ENCODE measurements at places on chromosomes 13 and 19.
A peak's percentile ranks its signal among the peaks of the same experiment; 100 is the strongest.

DNA sequence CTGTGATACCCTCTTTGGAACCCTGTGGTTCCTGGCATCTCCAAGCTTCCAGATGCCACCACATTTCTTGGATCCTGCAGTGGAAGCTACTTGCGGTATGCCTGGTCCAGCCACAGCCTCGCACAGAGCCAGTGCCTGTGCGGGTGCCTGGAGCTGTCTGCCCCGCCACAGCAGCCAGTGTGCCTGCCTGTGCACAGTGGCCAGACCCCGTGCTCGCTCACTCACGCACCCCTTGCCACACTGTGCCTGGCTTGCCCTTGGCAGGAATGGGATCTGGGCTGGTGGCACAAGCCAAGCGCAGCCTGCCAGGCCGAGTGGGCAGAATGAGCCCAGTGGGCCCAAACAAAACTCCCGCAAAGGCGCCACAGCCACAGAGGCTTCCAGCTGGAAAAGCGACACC, 26.2 kb downstream of the POMP start:
- H3K36me3 ChIP-seq = peaks cover 3% of the 10 kb centered on the region
- no peak overlapping the region for H3K4me3 ChIP-seq
- H3K27ac ChIP-seq = no peak overlapping the region

- DNase-seq = no peak
- no peak overlapping the region for H3K4me3 ChIP-seq
- no peaks in the 10 kb centered on the region for H3K27me3 ChIP-seq
- peaks cover 20% of the 10 kb centered on the region for H3K4me1 ChIP-seq
These were observed 304.8 kb downstream of the KLF12 start for GRCh38 chr13:73829416-73829815.

GRCh38 chr19:35069696-35070095, 28.2 kb downstream of the HPN start:
- DNase-seq = no peak
- no peak overlapping the region for H3K27ac ChIP-seq
- H3K36me3 ChIP-seq = no peaks in the 10 kb centered on the region
- H3K27me3 ChIP-seq = no peaks in the 10 kb centered on the region

DNA sequence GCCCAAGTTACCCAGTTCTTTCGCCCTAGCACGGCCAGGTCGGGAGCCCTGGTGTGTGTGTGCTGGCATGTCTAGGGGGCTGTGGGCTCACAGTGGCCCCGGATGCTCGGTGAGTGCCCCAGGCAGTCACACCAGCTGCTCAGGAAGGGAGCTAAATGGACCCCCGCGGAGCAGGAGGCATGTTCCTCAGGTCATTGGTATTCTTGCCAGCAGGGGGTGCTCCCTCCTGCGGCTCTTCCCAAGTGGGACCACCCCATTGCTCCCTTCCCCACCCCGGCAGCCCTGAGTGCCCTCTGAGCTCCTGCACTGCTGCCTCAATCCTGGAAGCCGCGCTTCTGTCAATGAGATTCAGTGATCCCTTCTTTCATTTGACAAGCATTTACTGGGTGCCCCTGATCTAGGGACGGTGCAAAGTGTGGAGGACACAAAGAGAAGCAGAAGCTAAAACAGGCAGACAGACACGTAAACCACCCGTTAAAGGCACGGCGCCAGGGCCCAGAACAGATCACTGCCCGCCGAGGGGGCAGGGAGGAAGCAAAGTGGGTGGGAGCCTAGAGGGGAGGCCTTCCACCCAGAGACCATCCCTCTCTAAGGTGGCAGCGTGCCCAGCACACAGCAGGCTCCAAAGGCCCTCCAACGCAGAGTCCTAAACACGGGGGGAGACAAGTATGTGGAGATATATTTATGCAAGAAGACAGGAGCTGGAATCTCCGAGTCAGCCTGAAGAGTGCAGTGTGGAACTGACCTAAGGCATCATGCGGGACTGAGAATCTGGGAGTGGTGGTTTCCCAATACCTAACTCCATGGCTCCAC, 5.2 kb upstream of the ADPRHL1 start:
- no peaks in the 10 kb centered on the region for H3K27me3 ChIP-seq
- H3K27ac ChIP-seq = peak overlapping the region; percentile 63
- peak overlapping the region; percentile 0 for H3K4me3 ChIP-seq
- DNase-seq = peak; percentile 77
- peaks cover 64% of the 10 kb centered on the region for H3K36me3 ChIP-seq

DNA sequence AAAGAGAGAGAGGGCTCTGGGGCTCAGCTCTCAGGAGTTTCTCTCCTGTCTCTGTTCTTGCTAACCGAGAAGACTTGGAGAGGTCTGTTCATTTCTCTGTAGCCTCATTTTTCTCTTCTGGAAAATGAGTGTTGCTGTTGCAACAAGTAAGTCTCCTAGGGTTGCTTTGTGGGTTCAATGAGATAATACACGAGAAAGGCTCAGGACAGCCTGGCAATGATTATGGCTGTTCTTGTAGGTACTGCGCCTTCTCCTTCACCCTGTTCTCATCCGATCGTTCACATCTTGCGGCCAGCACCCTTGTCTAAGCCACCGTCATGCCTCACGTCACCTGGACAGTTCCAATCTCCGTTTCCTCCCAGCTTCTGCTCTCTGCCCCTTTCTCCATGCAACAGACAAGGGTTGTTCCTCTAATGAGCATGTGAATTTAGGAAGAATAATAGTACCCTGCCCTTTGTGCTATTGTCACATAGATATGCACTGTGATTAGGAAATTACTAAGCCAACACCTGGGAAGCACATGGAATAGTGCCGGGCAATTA, 4.2 kb downstream of the C5AR1 start:
- no peak for DNase-seq
- H3K27me3 ChIP-seq = peaks cover 14% of the 10 kb centered on the region
- H3K27ac ChIP-seq = no peak overlapping the region
- H3K4me1 ChIP-seq = no peaks in the 10 kb centered on the region
- no peak overlapping the region for H3K4me3 ChIP-seq

DNA sequence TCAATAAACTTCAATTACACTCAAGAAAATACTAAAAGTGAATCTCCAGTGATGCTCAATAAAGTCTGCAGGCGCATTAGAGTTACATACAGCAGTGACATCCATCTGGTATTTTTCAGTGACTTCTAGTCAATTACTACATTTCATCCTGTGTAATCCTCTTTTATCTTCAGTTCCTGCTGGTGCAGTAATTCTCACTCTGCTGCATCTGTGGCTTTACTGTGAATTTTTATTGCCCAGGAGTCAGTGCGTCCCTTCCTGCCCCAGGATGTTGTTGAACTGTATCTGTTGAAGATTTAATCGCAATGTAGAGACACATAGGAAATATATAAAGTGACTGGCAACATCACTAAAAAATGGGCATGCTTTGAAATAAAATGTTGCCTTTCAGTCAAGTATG, 196.3 kb upstream of the TMTC4 start:
- H3K4me1 ChIP-seq = no peaks in the 10 kb centered on the region
- H3K4me3 ChIP-seq = no peak overlapping the region
- no peaks in the 10 kb centered on the region for H3K27me3 ChIP-seq
- no peaks in the 10 kb centered on the region for H3K36me3 ChIP-seq
- no peak overlapping the region for H3K27ac ChIP-seq
- DNase-seq = no peak

DNA sequence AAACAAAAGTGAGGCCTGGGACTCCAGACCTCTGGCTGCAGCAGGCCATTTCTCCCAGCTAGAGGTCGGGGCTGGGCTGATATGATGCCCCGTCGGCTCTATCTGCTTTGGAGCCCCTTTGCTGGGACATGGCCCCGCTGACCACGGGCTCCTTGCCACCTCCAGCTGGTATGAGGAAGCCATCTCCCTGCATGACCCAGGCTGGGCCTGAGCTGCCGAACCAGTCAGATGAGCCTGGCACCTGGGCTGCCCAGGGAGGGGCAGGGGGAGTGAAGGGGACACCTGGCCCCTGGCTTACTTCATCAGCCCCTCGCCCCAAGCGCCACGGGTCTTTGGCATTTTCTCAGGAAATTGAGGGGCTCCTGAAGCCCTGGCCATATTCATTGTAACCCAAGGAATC, 7.8 kb downstream of the ZSWIM4 start:
- H3K4me1 ChIP-seq = no peaks in the 10 kb centered on the region
- no peak overlapping the region for H3K27ac ChIP-seq
- no peak overlapping the region for H3K4me3 ChIP-seq
- H3K27me3 ChIP-seq = no peaks in the 10 kb centered on the region
- DNase-seq = no peak

- no peaks in the 10 kb centered on the region for H3K27me3 ChIP-seq
- H3K4me3 ChIP-seq = no peak overlapping the region
- H3K4me1 ChIP-seq = no peaks in the 10 kb centered on the region
- no peaks in the 10 kb centered on the region for H3K36me3 ChIP-seq
These were observed 16.7 kb downstream of the UGGT2 start for GRCh38 chr13:96036515-96036914.

GRCh38 chr19:7789447-7789846, 26.4 kb downstream of the CLEC4M start:
- H3K27me3 ChIP-seq = peaks cover 23% of the 10 kb centered on the region
- no peak overlapping the region for H3K27ac ChIP-seq
- H3K4me1 ChIP-seq = no peaks in the 10 kb centered on the region
- no peak for DNase-seq

- H3K4me3 ChIP-seq = no peak overlapping the region
- no peaks in the 10 kb centered on the region for H3K27me3 ChIP-seq
- H3K27ac ChIP-seq = no peak overlapping the region
- DNase-seq = no peak
These were observed 72.5 kb downstream of the ZNF708 start for GRCh38 chr19:21256722-21257121.

DNA sequence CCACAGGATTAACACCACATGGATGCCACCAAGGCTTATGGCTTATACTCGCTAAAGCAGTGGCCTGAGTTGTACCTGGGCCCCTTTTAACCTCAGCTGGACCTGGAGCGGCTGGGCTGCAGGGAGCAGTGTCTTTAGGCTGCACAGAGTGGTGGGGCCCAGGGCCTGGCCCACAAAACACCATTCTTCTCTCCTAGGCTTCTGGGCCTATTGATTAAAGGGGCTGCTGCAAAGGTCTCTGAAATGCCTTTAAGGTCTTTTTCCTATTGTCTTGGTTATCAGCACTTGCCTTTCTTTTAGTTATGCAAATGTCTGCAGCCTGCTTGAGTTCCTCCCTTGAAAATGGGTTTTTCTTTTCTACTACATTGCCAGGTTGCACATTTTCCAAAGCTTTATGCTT, 973.9 kb upstream of the PRR20A start:
- H3K36me3 ChIP-seq = no peaks in the 10 kb centered on the region
- DNase-seq = no peak
- no peaks in the 10 kb centered on the region for H3K27me3 ChIP-seq
- no peak overlapping the region for H3K27ac ChIP-seq
- no peaks in the 10 kb centered on the region for H3K4me1 ChIP-seq

- no peak for DNase-seq
- H3K27ac ChIP-seq = no peak overlapping the region
- H3K27me3 ChIP-seq = no peaks in the 10 kb centered on the region
- H3K4me3 ChIP-seq = no peak overlapping the region
- H3K4me1 ChIP-seq = no peaks in the 10 kb centered on the region
- H3K36me3 ChIP-seq = no peaks in the 10 kb centered on the region
These were observed 214.1 kb downstream of the KATNAL1 start for GRCh38 chr13:30093236-30093635.

GRCh38 chr19:13120817-13121216, 2.8 kb downstream of the NACC1 start:
- no peaks in the 10 kb centered on the region for H3K27me3 ChIP-seq
- H3K36me3 ChIP-seq = no peaks in the 10 kb centered on the region
- no peak overlapping the region for H3K27ac ChIP-seq
- H3K4me1 ChIP-seq = peaks cover 33% of the 10 kb centered on the region

GRCh38 chr19:34182125-34182524, 9.8 kb downstream of the LSM14A start:
- no peak overlapping the region for H3K4me3 ChIP-seq
- no peaks in the 10 kb centered on the region for H3K27me3 ChIP-seq
- no peak for DNase-seq
- no peak overlapping the region for H3K27ac ChIP-seq
- no peaks in the 10 kb centered on the region for H3K36me3 ChIP-seq

DNA sequence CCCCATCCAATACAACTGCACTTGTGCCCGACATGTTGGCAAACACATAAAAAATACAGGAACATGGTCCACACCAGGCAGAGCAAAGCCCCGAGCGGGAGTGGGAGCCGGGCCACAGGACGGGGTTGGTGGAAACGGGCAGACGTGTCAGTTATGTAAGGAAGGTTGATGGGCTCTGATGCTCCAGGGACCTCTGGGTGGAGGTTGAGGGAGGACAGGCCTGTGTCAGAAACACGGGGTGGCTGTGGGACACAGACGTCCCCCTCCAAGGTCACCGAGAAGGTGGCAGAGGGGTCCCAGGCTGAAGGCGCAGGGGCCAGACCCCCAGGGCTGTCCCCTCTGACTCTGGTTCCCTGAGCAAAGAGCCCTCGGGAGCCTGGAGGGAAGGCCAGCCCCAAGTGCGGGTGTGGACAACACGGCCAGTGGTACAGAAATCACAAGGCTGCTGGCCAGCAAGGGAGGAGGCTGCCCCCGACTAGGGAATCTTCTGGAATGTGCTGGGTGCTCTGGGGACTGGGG, 31.4 kb upstream of the C13orf46 start:
- H3K4me1 ChIP-seq = no peaks in the 10 kb centered on the region
- H3K4me3 ChIP-seq = no peak overlapping the region
- H3K36me3 ChIP-seq = peaks cover 28% of the 10 kb centered on the region
- DNase-seq = peak; percentile 61
- H3K27me3 ChIP-seq = no peaks in the 10 kb centered on the region

GRCh38 chr19:648305-648704, 8.6 kb downstream of the FGF22 start:
- peaks cover 48% of the 10 kb centered on the region for H3K36me3 ChIP-seq
- DNase-seq = no peak
- H3K27me3 ChIP-seq = no peaks in the 10 kb centered on the region

DNA sequence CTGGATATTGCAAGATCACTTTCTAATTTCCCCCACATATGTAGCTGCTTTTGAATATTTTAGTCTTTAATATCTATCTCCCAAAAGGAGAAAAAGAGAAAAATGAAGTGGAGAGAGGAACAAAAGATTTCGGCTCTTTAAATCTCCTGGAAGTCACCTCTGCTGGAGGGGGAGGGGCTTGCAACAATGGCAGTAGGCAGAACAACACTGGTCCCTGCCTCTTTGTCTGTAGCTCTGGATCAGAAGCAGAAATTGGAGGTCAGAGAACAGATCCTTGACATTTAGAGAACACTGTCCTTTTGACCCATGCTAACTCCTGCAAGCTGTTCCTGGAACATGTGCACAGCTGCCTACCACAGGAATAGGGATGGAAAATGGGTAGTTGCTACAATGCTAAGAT, 86.7 kb upstream of the GPR12 start:
- H3K4me3 ChIP-seq = no peak overlapping the region
- DNase-seq = no peak
- H3K36me3 ChIP-seq = no peaks in the 10 kb centered on the region
- no peaks in the 10 kb centered on the region for H3K4me1 ChIP-seq

DNA sequence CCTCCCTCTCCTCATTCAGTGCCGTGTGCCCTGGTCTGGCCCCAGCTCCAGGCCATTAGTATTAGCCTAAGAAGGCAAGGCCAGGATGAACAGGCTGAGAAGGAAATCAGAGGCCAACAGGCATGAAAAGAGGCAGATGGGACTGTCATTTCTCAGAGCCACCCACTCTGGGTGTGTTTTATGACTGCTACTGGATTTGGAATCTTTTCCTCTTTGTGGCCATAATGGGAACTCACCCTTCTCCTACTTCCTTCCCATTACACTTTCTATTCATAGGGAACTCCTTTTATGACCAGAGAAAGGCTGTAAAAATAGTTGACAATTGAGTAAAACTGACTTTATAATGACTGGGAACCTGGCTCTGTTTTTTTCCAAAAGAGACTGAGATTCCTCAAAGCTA, 17.7 kb downstream of the CEACAM8 start:
- no peaks in the 10 kb centered on the region for H3K27me3 ChIP-seq
- no peak overlapping the region for H3K27ac ChIP-seq
- no peak for DNase-seq
- H3K4me1 ChIP-seq = no peaks in the 10 kb centered on the region
- H3K36me3 ChIP-seq = no peaks in the 10 kb centered on the region
- H3K4me3 ChIP-seq = no peak overlapping the region
